Gastroesophageal sphincter (tissue), 4 donors: ENCODE measurements at places on chromosomes 7 and 10.

- H3K27me3 ChIP-seq, result no peaks in the 10 kb centered on the region
- H3K4me1 ChIP-seq, result no peaks in the 10 kb centered on the region
- no peaks in the 10 kb centered on the region for H3K36me3 ChIP-seq
- no peak overlapping the region for H3K4me3 ChIP-seq
- ATAC-seq, result no peak
- no peak overlapping the region for H3K27ac ChIP-seq
Observed at GRCh38 chr7:48113275-48113674, 24.2 kb downstream of the UPP1 start.

GRCh38 chr7:100489824-100490223 lies 6.1 kb downstream of the NYAP1 start:
- peaks cover 5% of the 10 kb centered on the region for H3K27me3 ChIP-seq
- ATAC-seq, result no peak
- no peak overlapping the region for H3K27ac ChIP-seq
- H3K36me3 ChIP-seq, result peaks cover 10% of the 10 kb centered on the region
- peaks cover 33% of the 10 kb centered on the region for H3K4me1 ChIP-seq

- H3K4me1 ChIP-seq, result no peaks in the 10 kb centered on the region
- H3K36me3 ChIP-seq, result peaks cover 25% of the 10 kb centered on the region
- peak overlapping the region; percentile 18 for H3K4me3 ChIP-seq
- H3K27ac ChIP-seq, result no peak overlapping the region
Observed at GRCh38 chr7:151051108-151051507, 2.8 kb downstream of the ASIC3 start.

GRCh38 chr7:131225619-131226513 lies 101.8 kb upstream of the MKLN1 start:
- H3K4me3 ChIP-seq, result no peak overlapping the region
- H3K27me3 ChIP-seq, result no peaks in the 10 kb centered on the region
- ATAC-seq, result peak; percentile 80
- H3K36me3 ChIP-seq, result no peaks in the 10 kb centered on the region
- H3K27ac ChIP-seq, result peak overlapping the region; percentile 48
- H3K4me1 ChIP-seq, result no peaks in the 10 kb centered on the region

DNA sequence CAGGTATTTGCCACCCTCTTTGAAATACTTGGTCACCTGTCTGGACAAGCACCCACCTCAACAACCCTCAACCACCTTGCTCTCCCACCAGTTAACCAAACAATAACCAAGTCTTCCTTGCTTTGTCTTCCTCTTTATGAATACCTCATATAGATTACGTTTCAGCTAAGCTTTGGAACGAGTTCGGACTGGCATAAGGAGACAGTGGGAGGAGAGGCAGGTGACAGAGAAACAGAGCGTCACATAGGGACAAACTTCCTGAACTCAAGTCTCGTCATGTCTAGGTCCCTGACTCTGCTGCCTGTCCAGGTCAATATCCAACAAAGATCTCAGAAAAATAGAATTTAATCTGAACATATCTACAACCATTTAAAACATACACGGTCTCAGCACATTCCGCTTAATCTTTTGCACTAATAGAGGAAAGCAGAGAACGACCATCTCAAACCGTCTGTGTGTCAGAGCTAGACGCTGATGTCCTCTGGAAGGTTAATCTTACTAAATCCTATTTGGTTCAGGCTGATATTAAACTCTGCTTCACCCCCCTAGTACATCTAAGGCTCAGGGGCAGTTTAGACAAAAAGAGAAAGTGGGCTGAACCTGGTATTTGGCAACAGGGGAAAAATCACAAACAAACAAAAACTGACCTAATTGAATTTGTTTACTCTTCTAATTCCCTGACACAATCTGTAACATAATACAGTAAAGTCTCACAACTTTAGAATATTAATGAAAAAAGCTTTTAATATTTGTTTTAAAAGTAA lies 26.4 kb upstream of the SVOPL start:
- no peak for ATAC-seq
- H3K27ac ChIP-seq, result no peak overlapping the region
- no peaks in the 10 kb centered on the region for H3K4me1 ChIP-seq
- no peaks in the 10 kb centered on the region for H3K27me3 ChIP-seq
- no peaks in the 10 kb centered on the region for H3K36me3 ChIP-seq
- H3K4me3 ChIP-seq, result no peak overlapping the region

DNA sequence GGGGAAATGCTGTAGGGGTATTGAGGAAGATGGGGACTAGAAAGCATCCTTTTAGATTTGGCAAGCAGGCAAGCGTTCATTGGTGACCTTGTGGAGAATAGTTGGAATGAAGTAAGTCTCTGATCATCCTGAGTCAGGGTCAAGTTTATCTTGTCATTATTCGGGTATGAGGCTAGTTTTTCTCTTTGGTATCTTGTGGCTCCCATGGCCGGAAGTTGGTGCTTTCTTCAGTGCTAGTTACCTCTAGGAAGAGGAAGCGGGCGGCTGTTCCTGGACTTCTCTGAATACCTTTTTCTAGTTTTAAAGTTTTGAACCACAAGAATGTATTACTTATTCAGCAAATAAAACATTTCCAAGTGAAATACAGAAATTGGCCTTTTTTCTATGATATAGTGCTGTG lies 9.2 kb downstream of the CREM start:
- H3K4me1 ChIP-seq, result peaks cover under 1% of the 10 kb centered on the region
- H3K27me3 ChIP-seq, result no peaks in the 10 kb centered on the region
- H3K36me3 ChIP-seq, result no peaks in the 10 kb centered on the region
- H3K27ac ChIP-seq, result no peak overlapping the region

DNA sequence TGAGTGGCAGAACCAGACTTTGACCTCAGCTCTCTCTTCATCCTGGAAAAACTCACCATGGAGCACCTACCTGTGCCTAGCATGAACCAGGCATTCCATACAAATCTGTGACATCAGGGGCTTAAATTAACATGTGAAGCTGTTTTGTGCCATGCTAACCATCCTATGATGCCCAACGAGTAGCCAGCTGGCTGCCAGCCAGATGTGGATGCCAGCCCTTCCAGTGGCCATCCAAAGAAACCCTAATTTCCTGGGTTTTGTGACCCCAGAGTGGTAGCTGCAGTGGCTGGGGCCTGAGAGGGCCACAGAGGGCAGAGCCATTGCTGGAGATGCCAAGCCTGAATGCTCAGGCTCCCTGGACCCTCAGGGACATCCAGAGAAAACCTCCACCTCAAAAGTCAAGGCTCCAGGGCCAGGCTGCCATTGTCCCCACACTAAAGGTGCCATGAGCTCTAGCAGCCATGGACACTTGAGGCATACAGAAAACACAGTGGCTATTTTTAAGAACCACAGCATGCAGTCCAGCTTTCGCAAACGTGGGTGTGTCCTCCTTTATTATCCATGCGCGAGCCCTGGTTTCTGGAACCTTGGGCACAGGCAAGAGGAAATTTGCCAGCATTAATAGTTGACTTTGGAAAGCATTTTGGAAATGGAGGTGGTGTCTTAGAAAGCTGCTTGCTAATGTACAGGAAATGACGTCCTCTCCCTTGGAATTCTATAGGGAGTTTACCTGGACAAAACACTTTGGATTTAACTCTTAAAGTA lies 6.0 kb downstream of the CPXM2 start:
- peak; percentile 58 for ATAC-seq
- H3K4me1 ChIP-seq, result peaks cover 31% of the 10 kb centered on the region
- no peaks in the 10 kb centered on the region for H3K27me3 ChIP-seq
- no peaks in the 10 kb centered on the region for H3K36me3 ChIP-seq

GRCh38 chr7:32347244-32347828 lies 142.8 kb downstream of the LSM5 start:
- H3K27me3 ChIP-seq, result no peaks in the 10 kb centered on the region
- no peaks in the 10 kb centered on the region for H3K36me3 ChIP-seq

DNA sequence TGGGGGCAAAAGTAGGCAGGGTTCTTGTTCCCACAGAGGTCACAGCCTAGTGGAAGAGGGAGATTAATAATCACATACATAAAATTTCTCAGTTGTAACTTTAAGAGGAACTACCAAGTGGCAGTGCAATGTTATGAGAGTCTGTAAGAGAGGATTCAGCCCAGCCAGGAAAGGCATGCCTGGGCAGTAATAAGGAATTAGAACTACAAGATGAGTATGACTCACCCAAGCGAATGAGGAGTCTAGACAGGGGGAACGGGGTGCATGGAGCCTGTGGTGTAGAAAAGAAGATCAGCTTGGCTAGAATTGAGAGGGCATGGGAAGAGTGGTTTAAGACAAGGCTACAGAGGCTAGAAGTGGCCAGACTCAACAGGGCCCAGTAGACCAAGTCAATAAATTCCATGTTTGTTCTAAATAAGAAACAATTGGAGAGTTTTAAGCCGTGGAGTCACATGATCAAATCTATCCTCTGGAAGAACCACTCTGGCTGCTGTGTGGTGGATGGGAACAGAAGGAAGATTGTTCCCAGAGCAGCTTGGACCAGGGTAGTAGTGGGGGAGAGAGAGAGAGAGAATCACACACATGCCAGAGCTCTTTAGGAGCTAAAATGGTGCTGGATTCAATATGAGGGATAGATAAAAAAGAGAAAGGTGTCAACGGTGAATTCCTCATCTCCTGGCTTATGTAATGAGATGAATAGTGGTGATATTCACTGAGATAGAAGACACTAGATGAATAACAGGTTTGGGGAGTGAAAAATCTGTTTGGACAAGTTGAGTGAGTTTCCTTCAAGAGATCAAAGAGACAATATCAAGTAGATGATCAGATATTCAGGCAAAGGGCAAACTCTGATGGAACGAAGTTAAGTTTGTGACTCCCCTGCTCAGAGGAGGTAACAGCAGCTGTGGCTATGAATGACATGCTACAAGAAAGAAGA lies 265.1 kb downstream of the FGFR2 start:
- H3K36me3 ChIP-seq, result no peaks in the 10 kb centered on the region
- no peak overlapping the region for H3K4me3 ChIP-seq
- H3K4me1 ChIP-seq, result peaks cover 4% of the 10 kb centered on the region
- no peaks in the 10 kb centered on the region for H3K27me3 ChIP-seq

DNA sequence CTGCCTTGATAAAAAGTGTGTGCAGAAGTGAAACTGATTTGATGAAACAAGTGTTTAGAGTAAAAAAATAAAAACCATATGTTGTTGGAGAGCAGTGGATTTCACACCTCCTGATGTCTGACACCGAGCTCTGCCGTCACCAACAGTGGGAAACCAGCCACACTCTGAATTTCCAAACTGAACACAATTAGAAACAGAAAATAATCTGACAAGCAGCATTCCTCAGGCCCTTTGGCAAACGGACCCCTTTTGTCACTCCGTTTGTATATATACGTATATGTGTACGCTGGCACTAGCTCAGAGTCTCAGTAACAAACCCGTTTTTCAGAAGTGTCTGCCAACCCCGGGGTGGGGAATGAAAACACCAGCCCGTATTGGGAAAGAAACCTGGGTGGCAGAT lies 32.4 kb downstream of the TACC2 start:
- H3K4me1 ChIP-seq, result peaks cover 41% of the 10 kb centered on the region
- peak overlapping the region; percentile 23 for H3K4me3 ChIP-seq
- no peaks in the 10 kb centered on the region for H3K36me3 ChIP-seq
- ATAC-seq, result peak; percentile 80

DNA sequence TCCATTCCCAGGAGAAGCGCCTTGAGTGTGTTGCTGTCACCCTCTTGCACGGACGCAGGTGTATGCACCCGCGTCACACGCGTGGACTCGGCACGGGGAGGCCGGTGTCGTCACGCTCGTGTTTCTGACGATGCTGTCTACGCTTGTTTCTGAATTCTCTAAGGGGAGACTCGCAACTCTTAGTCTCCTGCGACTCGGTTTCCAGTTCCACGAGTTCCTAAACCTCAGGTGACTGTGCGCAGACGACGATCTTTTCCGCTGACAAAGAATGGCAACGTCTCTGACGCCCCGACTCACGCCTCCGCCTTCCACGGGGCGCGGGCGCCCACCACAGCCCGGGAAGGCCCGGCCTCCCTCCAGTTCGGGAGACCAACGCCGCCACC lies 579 bp downstream of the IDI1 start:
- ATAC-seq, result peak; percentile 35
- peaks cover 24% of the 10 kb centered on the region for H3K36me3 ChIP-seq
- H3K4me3 ChIP-seq, result peak overlapping the region; percentile 65
- H3K27ac ChIP-seq, result peak overlapping the region; percentile 80
- H3K27me3 ChIP-seq, result no peaks in the 10 kb centered on the region

GRCh38 chr7:37915438-37915837 lies 1.2 kb downstream of the SFRP4 start:
- no peaks in the 10 kb centered on the region for H3K36me3 ChIP-seq
- no peak overlapping the region for H3K27ac ChIP-seq
- no peak for ATAC-seq
- peaks cover 5% of the 10 kb centered on the region for H3K4me1 ChIP-seq
- peaks cover 23% of the 10 kb centered on the region for H3K27me3 ChIP-seq
